Substantia nigra (tissue), 51 donors: ENCODE measurements at places on chromosomes 12 and 14.
A peak's percentile ranks its signal among the peaks of the same experiment; 100 is the strongest.

DNA sequence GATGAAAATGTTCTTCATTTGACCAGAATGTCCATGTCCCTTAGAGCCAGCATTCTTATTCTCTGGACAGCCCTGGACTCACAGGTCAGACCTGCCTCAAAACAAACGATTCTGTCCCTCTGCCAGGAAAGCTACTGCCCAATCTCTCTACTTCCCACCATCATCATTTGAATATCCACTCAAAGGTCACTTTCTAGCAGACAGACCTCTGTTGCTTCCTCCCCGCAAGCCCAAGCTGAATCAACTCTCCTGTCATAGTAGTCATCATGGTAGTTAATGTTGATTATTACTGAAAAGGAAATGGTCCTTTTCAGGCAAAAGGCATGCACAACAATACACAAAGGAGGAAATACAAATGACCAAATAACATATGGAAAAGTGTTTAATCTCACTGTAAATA, 39.6 kb upstream of the CPM start:
- no peak for DNase-seq

DNA sequence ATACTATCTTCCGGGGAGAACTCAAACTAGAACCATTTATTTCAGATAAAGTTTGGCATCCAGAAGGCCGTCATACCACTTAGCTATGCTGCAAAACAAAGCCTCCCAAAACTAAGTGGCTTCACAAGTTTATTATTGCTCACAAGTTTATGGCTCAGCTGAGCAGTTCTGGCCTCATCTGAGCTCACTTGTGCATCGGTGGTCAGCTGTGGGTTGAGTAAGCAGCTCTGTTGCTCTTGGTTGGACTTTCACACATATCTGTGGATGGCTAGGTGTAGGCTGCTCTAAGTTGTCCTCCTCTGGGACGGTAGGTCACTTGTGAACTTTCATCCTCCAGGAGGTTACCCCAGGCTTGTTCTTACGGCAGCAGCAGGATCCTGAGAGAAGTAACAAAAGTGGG, 162.7 kb downstream of the BTG1 start:
- no peak for DNase-seq

- DNase-seq: no peak
These were observed 42.0 kb downstream of the SH2B3 start for GRCh38 chr12:111447571-111448265.

DNA sequence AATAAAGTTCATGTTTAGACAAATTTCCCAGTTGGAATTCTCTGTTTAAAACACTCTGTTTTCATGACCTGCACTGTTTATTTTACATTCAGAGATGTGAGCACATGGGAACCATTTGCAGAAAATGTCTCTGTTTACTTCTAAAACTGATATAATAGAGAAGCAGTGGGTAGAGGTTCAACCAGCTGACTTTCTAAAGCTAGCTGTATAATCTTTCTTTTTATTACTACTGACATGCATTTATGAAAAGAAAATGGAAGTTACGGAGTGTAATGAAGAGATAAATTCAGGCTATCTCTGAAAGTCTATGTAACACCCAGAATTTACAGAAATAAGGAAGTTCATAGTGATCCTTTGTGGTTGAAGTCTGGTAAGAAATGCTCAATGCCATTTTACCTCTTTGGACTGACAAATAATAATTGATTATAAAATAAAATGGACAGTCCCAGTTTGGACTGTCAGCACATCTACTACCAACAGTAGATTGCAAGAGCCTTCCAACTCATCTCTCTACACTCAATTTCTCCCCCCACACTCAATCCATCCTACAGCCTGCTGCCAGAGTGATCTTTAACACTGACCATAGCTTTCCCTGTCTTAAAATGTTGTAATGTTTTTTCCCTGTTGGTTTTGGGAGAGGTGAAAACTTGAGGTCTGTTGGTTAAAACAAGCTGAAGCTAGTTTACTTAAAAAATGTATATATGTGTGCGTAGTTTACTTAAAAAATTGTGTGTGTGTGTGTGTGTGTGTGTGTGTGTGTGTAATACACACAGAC, 137.4 kb downstream of the AEBP2 start:
- DNase-seq: no peak

DNA sequence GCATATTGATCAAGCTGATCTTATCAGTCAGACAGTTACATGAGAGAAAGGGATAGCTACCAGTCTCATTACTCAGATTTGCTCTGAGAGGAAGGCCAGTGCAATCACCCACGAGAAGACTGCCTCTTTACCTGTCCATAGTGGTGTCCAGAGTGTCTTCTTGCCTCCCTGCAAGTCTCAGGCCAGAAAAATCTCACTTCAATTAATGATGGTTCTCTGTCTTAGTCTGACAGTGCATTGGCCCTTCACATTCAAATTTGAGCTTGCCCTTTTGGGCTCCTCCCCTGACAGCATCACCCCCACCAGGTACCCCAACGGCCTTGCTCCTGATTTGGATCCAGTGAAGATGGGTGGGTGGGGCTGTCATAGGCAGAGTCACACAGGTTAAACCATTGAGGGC, at the start of gene AICDA:
Gene AICDA (minus strand): TSS at position 231 of the 400 bp plus-strand sequence. CDS start 92 bp downstream, at position 139.
- no peak for DNase-seq

DNA sequence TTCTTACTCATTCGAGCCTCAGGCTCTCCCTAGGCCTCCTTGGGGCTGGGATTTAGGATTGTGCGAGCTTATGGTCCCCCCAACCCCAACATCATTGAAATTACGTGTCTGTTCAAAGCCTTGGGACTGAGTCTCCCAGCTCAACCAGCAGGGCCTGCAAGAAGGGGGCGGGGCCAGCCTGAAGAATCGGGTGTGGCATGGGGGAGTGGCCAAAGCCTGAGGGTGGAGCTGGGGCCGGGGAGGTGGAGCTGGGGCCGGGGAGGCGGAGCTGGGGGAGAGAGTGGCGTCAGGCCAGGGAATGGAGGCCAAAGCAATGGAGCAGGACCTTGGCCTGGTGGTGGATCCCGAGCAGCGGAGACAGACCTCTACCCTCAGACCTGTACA, 24.3 kb upstream of the HSPB8 start:
- no peak for DNase-seq

- no peak for DNase-seq
These were observed 41.8 kb upstream of the DCD start for GRCh38 chr12:54689984-54690383.

DNA sequence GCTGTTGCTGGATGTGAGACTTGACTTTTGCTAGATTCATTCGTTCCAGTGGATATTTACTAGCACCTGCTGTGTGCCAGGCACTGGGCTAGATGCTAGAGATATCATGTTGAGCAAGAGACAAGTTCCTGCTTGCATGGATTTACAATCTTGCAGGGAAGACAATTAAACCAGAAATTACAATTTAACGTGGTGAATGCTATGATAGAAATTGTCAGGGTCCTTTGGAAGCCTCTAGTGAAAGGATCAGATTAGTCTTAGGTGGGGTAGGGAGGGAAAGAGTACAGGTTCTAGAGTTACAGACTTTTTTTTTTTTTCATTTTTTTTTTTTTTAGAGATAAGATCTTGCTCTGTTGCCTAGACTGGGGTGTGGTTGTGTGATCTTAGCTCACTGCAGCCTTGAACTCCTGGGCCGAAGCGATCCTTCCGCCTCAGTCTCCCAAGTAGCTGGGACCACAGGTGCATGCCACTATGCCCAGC, 36.7 kb downstream of the SPATS2 start:
- no peak for DNase-seq

GRCh38 chr12:121799842-121800693, 3.7 kb upstream of the SETD1B start:
- peak; percentile 57 for DNase-seq

DNA sequence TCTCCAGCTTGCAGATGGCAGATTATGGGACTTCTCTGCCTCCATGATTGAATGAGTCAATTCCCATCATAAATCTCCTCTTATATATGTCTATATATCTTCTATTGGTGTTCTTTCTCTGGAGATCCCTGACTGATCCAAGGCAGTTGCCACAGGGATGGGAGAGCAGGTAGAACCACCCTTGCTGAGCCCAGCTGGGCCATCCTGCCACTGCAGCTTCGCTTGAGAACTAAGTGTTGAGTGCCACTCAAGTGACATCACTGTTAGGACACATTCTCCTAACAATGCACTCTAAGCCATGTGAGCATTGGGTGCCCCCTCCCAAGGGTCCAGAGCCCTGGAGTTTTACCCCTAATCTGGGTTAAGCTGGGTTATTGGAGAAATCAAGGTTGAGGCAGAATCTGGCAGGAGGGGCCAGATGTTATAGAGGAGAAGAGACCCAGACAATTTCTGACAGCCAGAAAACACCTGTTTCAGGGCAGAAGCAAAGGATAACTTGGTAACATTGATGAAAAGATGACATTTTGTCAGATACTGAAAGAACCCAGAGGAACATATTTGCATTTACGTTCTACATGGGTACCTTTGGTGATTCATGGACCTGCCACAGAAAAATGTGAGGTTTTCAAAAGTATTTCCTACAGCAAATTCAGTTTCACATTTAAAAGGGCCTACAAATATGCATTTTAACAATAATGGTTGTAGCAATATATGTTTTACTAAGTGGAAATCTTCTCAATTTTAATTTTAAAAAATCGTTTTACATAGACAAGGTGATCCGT, 57.2 kb upstream of the MAX start:
- no peak for DNase-seq

- no peak for DNase-seq
These were observed 16.7 kb upstream of the FAIM2 start for GRCh38 chr12:49920241-49920914.
